Lower lobe of right lung (tissue), 2 donors: ENCODE measurements at places on chromosomes 1 and 21. TPM values are rescaled to one million over a fixed set of nuclear protein-coding genes. Genes with fewer than 3 reads are reported as not detected.

Gene LCE6A
- not detected for total RNA-seq

Gene CFAP45
- total RNA-seq: 10.2 TPM

Gene KCNK2
- not detected for total RNA-seq

Gene CR1L
- 1.3 TPM for total RNA-seq

Gene SLFNL1
- 4.8 TPM for total RNA-seq

Gene PRUNE1
- total RNA-seq: 21.4 TPM

Gene LAPTM5
- total RNA-seq: 544 TPM

Gene ZBTB8OS
- total RNA-seq: 55.9 TPM

Gene FCGR1A
- total RNA-seq: 65.3 TPM

Gene NUP210L
- 1.7 TPM for total RNA-seq

Gene SH3BGRL3
- total RNA-seq: 204 TPM

Gene MMEL1
- total RNA-seq: 7.6 TPM
